AG04450 (cell line): ENCODE measurements at places on chromosomes 1 and 21.

DNA sequence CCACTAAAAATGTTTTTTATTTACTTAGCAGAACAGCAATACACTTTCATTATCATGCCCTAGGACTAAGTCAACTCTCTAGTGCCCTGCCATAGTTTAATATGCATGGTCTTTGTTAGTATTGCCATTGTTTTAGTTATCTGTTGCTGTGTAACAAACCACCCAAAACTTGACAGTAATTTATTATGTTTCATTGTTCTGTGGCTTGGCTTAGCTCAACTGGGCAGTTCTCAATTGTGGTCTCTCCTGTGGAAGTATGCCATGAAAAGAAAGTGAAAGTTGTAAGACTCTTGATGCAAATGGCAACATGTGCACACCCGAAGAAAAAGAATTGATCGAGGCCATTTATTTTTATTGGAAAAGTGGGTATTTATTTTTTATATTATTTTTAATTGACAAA, 206.3 kb upstream of the KCTD3 start:
- no peak for DNase-seq

DNA sequence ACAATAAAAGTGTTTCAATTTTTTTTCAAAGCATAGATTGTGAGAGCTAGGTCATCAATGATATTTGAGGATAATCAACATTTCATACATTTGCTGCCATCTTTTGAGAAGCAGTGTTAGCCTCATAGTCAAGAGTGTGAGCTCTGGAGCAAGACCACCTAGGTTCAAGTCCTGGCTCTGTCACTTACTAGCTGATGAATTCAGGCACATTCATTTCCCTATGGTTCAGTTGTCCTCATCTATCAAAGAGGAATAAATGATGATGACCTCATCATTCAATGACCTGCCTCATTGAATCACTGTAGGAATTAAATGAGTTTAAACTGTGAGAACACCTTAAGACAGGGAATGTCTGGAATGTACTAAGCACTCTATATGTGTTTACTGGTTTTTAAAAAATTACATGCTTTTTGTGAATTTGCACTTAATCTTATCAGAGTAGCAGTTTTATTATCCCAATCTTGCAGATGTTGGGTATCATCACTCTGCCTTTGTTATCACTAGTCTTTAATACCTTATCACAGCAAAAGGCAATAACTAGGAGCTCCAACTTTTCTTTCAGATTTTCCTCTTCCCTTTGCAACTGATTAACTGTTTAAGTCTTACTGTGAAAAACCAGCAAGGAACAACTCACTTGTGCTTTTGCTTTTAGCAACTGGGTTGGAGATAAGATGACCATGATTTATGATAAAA, 47.4 kb downstream of the SLC30A10 start:
- DNase-seq: no peak

DNA sequence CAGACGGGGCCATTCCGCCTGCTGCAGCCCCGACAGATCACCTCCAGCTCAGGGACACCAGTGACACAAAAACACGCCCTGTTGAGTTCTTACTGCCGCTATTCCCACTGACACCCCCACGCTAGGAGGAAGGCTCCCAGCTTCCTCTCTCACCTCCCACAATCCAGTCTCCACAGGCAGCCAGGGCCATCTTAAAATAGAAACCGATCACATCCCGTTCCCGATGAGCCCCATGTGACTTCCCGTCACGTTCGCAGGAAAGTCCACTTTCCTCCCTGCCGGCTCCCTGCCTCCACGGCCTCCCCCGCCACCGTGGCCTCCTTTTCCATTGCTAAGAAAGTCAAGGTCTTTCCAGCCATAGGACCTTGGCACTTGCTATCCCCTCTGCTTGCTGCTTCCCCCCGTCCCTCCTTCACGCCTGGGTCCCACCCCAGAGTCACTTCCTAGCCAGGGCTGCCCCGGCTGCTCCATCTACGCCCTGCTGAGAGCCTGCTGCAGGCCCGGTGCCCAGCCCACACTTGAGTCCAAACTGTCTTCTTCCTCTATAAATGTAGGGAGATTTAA, 24.0 kb upstream of the DDOST start:
- DNase-seq: no peak

- DNase-seq: peak; percentile 58
Measured at GRCh38 chr1:162136760-162137159, 67.3 kb downstream of the NOS1AP start.

- no peak for DNase-seq
Measured at GRCh38 chr21:43198376-43198775, 29.6 kb downstream of the CRYAA start.

- DNase-seq: no peak
Measured at GRCh38 chr21:43341378-43342161, 85.4 kb downstream of the SIK1 start.
